Activated CD4-positive, alpha-beta T cell treated with anti-CD3 and anti-CD28 coated beads for 1 hour (primary cell): ENCODE measurements at places on chromosomes 1 and 21.

- no peak for DNase-seq
Observed at GRCh38 chr1:35936838-35937237, 5.9 kb downstream of the AGO3 start.

GRCh38 chr1:227370533-227371254 lies 52.4 kb upstream of the CDC42BPA start:
- no peak for DNase-seq

GRCh38 chr1:160354388-160354985 lies 11.3 kb downstream of the NCSTN start:
- no peak for DNase-seq

DNA sequence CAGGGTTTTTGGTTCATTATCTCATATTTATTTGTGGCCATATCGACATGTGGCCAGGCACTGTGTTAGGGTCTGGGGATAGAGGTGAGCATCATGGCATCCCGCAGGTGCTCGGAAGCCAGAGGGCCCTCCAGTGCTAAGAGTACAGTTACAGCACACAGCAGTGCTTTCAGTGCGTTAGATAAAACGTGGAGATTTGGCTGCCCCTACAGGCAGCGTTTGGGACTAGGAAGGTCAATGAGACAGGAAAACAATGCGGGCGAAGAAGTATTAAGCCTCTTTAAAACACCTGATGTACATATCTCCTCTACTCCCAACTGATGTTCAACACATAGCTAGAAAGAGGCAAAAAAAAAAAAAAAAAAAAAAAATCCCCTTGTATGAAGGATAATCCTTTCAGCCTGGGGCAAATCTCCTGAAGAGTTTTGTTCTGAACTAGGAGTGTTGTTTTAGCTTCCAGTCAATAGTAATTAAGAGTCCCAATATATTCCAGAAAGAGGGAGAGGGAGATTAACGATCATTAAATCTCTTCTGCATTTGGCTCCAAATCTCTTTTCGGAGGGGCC lies 80.1 kb downstream of the CAPZB start:
- no peak for DNase-seq

DNA sequence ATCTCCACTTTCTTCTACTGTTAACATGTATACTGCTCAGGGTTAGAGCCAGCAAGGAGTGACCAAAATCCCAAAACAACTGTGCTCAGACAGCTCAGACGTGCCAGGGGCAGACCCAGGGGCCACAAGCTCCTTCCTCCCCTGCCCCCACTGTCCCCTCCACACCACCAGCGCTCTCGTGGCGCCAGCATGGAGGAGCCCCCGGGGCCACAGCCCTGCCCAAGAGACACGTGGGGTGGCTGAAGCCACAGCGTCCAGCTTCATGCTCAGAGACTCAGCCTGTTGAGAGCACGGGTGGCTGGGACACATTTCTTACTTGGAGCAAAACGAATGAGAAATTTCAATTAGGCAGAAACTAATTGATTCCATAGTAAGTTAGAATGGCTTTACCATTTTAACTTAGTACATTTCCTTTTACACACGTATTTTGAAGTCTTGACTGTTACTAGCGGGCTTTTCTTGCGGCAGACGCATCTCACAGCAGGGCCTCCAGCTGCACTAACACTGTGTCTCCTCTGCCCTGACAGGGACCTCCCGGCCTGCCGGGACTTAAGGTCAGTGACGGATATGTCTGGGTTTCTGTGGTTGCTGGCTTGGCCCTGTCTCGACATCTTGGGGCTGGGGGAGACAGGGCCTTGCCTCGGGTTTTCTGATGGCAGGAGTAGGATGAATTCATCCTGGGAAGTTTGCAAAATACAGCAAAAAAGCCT lies 54.2 kb downstream of the SLC19A1 start:
- no peak for DNase-seq

- DNase-seq, result no peak
Observed at GRCh38 chr1:216665406-216665805, 57.8 kb downstream of the ESRRG start.

DNA sequence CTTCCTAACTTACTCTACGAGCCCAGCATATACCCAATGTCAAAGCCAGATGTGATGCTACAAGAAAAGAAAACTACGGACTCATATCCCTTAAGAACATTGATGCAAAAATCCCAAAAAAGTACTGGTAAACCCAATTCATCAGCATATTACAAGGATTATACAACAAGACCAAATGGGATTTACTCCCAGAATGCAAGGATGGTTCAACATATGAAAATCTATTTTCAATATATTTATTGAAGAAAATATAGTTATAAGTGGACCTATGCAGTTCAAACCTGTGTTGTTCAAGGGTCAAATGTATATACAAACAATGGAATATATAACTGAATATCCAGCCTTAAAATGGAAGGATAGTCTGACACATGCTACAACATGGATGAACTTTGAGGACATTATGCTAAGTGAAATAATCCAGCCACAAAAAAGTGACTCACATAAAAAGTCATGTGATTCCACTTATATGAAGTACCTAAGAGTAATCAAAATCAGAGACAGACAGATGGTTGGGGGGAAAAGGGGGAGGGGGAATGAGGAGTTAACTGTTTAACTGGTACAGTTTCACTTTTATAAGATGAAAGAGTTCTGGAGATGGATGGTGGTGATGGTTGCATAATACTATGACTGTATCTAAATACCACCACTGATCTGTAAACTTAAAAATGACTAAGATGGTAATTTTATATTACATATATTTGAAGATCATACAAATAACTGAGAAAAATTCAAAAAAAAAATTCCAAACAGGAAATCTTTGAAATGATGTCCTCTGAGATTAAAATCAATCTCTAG lies 3.7 kb upstream of the KLF18 start:
- DNase-seq, result no peak

GRCh38 chr1:53653200-53653575 lies 85.8 kb downstream of the GLIS1 start:
- DNase-seq, result no peak

- DNase-seq, result no peak
Observed at GRCh38 chr1:93969371-93969770, 60.1 kb upstream of the GCLM start.

DNA sequence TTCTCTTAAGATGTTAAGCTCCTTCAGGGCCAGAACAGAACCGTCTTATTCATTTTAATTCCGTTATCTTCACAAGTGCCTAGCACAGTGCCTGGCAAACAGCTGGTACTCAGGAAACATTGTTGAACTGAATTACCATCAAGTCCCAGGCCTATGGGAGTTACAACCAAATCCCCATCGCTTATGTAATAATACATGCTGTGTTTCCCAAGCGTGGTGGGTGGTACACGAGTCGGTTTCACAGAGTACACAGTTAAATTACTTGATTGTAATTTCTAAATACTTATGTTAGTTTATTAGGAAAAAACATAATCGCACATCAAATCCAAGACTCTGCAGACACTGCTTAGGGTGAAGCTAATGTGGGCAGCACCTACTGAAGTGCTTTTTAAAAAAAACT lies 1.0 kb downstream of the ANGEL2 start:
- DNase-seq, result no peak
